ENCODE measurements at places on chromosomes 2 and 18.

- DNase-seq, result no peak
Observed at GRCh38 chr2:127621981-127622431, 23.9 kb upstream of the GPR17 start.

- DNase-seq, result no peak
Observed at GRCh38 chr2:160742667-160743066, 249.1 kb upstream of the RBMS1 start.

DNA sequence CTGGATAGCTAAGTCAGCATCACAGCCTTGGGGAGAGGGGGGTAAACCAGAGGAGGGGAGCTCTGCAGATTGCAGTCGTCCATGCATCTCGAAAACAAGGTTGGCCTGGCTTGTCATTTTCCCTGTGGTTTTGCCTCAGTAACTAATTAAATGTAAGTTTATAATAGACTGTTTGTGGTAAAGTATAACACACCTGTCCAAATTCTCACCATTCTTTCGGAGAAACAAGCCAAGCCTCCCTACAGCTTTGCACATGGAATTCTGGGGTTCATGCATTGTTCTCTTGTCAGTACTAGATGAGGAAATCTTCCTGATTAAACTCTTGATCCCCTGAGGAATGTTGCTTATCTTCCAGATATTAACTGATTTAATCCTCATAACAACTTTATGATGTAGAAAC is 1065.2 kb upstream of the FAM98A start:
- no peak for DNase-seq

GRCh38 chr2:126662621-126663020 is 6.7 kb downstream of the GYPC start:
- DNase-seq, result no peak

Data from stimulated activated naive B cell treated with anti-CD40 and anti-IgM and Interleukin-4, amounts not matched to agents 10 μg/mL and 1 μg/mL and 100 μg/mL, for 72 hours (primary cell).